ENCODE measurements at places on chromosomes 11 and 22.

DNA sequence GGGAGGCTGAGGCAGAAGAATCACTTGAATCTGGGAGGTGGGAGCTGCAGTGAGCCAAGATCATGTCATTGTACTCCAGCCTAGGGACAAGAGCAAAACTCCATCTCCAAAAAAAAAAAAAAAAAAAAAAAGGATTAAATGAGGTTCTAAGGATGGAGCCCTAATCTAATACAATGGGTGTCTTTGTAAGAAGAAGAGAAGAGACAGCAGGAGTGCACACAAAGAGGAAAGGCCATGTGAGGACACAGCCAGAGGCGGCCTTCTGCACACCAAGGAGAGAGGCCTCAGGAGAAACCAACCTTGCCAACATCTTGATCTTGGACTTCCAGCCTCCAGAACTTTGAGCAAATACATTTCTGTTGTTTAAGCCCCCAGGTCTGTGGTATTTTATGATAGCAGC is 66.6 kb upstream of the CECR2 start:
- no peak for DNase-seq

DNA sequence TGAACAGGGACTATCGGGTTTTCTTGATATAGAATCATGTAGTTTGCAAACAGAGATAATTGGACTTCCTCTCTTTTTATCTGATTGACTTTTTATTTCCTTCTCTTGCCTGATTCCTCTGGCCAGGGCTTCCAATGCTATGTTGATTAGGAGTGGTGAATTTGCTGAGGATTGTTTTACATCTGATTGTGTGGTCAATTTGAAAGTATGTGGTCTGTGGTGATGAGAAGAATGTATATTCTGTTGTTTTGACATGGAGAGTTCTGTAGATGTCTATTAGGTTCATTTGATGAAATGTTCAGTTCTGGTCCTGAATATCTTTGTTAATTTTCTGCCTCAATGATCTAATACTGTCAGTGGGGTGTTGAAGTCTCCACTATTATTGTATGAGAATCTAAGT is 713.2 kb upstream of the CCDC179 start:
- DNase-seq, result no peak

GRCh38 chr11:78690352-78690987 is 115.8 kb upstream of the NARS2 start:
- DNase-seq, result no peak

DNA sequence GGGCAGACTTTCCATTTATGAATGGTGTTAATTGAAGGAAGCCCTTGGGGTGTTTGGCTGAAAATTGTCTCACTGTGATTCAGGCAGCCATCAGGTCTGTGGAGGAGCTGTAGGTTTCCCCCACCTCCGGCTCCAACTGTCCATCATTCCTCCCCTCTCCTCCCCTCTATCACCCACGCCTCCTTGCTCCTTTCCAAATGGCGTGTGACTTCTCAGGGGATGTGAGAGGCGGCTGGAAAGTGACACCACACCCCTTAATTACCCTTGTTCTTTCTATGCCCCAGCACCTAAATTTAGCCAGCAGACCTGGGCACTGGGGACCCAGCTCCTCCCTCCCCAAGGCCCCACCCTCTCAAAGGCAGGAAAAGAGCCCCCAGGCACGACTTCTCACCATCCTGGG is 38.1 kb upstream of the SYT7 start:
- no peak for DNase-seq

DNA sequence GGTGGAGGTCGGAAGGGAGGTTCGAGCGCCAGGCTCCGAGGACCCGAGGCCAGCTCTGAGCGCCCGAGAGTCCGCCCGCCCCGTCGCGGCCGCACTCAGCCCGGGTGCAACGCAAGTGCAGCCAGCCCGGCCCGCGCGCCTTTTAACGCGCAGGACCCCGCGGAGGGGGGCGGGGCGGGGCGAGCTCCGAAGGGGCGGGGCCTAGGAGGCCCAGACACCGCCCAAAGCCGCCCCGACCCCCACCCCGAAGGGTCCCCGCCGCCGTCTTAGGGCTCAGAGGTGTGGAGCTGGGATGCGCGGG is at the start of gene PHOX2A:
PHOX2A (minus strand) TSS at position 117 of the 301 bp plus-strand sequence. CDS start 172 bp downstream, outside the sequence.
- DNase-seq, result no peak

DNA sequence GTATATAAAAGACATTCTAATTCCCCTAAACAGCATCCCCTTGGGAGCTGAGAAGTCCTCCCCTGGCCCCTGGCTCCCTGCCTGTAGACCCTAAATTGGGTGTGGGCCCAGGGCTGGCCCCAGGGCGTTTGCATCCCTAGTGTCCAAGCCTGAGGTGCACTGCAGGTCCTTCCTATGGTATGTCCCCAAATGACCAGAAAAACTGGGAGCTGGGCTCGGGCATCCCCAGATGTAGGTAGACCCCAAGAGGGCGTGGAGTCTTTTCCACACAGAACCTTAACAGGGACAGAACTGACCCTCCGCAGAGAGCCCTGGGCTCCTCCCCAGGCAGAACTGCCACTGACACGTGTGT is 782 bp upstream of the OSBPL5 start:
- no peak for DNase-seq

- DNase-seq, result no peak
Observed at GRCh38 chr11:63212742-63213141, 30.7 kb downstream of the SLC22A25 start.

DNA sequence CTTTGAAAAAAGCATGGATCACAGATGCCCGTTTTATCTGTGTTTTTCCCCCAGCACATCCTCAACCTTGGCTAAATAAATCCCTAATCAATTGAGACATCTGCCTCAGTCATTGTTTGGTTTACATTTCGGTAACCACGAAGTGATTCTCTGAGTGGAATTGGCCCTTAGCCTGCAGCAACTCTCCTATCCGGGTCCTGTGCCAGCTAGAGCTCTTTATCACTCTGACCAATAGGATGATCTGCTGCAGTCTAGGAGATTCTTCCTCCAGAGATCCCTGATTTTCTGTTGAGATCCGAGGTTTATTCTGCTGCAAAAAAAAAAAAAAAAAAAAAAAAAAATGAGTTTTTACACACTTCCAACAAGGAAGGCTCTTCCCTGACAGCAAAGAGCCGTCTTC is 137.3 kb downstream of the KCNA4 start:
- DNase-seq, result no peak

DNA sequence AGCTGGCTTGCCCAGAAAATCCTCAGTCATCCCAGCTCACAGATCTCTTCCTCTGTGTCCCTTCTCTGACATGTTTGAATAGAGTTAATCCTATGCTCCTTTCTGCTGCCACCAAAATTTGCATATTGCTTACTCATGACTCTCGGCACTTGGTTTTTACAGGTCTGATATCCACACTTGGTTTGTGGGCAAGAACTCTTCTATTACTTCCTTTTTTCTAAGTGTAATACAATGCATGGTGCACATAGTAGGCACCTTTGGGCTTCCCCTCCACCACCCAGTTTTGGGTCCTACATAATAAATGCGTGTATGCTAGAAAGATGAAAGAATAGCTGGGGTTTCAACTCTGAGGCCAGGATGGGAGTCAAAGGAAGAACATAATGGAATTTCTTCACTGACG is 69.7 kb upstream of the GRK3 start:
- DNase-seq, result peak; percentile 48

- DNase-seq, result no peak
Observed at GRCh38 chr11:128515086-128515485, 72.3 kb downstream of the ETS1 start.

DNA sequence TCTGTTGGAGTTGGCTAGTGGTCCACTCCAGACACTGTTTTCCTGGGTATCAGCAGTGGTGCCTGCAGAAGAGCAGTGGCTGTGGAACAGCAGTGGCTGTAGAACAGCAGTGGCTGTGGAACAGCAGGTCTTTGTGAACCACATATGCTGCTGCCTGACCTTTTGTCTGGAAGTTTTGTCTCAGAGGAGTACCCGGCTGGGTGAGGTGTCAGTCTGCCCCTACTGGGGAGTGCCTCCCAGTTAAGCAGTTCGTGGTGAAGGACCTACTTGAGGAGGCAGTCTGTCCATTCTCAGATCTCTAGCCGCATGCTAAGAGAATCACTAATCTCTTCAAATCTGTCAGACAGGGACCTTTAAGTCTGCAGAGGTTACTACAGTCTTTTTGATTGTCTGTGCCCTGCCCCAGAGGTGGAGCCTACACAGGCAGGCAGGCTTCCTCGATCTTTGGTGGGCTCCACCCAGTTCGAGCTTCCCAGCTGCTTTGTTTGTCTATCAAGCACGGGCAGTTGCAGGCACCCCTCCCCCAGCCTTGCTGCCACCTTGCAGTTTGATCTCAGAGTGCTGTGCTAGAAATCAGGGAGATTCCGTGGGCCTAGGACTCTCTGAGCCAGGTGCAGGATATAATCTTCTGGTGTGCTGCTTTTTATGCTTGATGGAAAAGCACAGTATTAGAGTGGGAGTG is 89.1 kb upstream of the TRIM48 start:
- DNase-seq, result no peak

DNA sequence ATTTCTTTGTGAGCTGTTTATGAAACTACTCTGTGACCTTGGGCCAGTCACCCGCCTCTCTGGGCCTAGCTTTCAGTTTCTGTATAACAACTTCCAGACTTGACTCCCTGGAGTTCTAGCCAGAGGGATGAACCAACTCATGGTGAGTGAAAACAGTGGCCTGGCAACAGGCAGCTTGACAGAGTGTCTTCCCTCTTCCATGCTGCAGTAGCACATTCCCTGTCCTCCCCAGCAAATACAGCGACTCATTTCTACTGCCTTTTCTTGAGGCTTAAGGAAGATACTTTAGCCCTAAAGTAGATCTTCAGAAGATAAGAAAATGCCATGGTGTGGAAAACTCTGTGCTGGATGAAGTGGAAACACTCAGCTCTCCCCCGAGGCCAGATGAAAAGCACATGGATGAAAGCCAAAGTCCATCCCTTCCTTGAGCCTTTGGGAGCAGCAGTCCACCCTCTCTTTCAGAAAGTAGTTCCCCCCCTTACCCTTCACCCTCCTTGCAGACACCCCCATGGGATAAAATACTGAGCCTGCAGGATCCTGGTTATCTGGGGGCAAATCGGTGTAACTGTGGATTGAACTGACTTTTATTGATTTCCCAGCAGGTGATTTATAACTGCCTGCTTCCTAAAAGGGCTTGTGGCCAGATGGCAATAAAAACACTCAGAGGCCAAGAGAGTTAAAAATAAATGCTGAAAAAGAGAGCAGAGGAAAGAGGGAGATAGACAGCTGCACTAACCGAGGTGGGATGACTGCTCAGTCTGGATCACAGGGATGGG is 24.1 kb downstream of the IRAG1 start:
- DNase-seq, result no peak

DNA sequence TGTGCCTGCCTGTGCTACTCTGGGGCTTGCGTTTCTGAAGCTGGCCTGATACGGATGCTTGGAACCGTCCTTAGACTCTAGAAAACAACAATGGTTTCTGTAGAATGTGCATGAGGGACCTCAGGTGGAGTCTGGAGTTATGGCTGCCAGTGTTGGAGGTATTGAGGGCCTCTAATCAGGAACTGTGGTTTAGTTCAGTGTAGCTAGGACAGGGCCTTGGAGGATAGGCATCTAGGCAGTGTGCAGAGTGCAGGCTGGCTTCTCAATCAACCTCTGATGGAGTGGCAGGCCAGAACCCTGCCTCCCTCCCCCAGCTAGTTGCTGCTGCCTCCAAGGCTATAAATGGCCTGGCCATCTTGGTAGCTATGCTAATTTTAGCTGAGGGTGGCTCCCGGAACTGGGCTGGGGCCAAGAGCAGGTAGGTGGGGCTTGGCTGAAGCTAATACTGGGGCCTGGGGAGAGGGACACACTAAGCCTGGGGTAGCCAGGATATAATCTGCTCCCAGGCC is 4.0 kb downstream of the STIM1 start:
- DNase-seq, result peak; percentile 64

- peak; percentile 2 for DNase-seq
Observed at GRCh38 chr11:44036811-44037657, 10.7 kb upstream of the ACCSL start.

- no peak for DNase-seq
Observed at GRCh38 chr11:8018484-8019313, 31.6 kb downstream of the EIF3F start.

DNA sequence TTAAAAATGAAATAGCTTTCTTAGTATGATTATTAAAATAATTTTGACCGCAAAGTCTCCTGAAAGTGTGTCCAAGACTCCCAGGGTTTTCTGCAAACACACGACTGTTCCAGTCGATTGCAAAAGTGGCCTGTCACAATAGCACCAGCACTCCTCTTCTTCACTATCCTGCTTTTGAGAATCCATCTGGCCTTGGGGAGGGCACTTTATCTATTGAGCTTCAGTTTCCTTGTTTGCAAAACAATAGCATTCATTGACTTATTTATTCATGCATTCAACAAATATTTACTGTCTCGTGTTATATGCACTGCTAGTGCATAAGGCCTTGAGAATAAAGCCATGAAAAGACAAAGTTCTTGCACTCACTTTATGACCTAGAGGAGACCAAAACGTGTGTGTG is 96.2 kb upstream of the NTM start:
- no peak for DNase-seq

DNA sequence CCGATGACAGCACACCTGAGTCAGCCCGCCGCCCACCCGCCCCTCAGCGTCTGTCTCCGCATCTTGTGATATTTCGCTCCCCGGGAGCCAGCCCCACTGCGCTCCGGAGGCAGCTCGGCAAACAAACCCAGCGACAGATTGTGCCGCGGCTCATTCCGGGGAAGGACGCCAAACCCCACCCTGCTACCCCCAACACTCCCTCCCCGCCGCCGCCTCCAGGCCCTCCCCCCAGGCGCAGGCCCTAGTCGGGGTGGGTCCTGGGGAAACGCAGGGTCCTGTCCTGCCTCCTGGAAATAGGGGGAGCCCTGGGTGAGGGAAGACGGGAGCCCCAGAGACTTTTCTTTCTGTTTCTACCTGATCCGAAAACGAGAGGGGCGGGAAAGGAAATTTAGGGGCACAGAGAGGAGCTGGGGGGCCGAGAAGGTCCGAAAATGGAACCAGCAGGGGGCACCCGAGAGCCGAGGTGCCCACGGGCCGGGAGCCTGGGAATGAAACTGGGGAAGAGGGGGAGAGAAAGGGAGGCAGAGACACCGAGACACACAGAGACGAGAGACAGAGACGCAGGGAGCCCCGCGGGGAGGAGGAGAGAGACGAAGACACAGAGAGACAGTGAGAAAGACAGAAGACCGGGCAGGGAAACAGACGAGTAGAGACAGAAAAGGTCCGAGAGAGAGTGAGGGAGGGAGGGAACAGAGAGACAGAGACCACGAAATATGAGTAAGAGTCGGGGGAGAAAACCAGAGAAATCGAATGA is 1.7 kb upstream of the RTN4RL2 start:
- DNase-seq, result no peak

GRCh38 chr11:101563166-101563565 is 20.6 kb downstream of the TRPC6 start:
- no peak for DNase-seq

- no peak for DNase-seq
Observed at GRCh38 chr11:128354476-128354875, 232.9 kb downstream of the ETS1 start.

- DNase-seq, result no peak
Observed at GRCh38 chr11:31903225-31904074, 92.3 kb upstream of the PAX6 start.

GRCh38 chr11:19466314-19466713 is 225.6 kb upstream of the E2F8 start:
- no peak for DNase-seq

DNA sequence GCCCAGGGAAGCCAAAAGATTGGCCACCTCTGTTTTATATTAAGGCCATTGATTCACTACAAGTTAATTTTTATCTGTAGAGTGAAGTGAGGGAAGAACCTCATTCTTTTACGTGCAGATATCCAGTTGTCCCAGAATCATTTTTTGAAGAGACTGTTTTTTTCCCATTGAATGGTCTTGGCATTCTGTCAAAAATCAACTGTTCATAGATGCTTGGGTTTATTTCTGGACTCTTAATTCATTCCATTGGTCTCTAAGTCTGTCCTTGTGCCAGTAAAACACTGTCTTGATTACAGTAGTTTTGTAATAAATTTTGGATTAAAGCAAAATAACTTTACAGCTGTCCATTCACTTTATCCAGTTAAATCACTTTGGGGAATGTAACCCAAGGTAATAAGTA is 26.8 kb downstream of the WBP2NL start:
- DNase-seq, result no peak
